Fibroblast of skin of abdomen (primary cell): ENCODE measurements at places on chromosomes 3 and 15.

GRCh38 chr15:35907511-35907910, 361.5 kb upstream of the DPH6 start:
- no peak for DNase-seq

DNA sequence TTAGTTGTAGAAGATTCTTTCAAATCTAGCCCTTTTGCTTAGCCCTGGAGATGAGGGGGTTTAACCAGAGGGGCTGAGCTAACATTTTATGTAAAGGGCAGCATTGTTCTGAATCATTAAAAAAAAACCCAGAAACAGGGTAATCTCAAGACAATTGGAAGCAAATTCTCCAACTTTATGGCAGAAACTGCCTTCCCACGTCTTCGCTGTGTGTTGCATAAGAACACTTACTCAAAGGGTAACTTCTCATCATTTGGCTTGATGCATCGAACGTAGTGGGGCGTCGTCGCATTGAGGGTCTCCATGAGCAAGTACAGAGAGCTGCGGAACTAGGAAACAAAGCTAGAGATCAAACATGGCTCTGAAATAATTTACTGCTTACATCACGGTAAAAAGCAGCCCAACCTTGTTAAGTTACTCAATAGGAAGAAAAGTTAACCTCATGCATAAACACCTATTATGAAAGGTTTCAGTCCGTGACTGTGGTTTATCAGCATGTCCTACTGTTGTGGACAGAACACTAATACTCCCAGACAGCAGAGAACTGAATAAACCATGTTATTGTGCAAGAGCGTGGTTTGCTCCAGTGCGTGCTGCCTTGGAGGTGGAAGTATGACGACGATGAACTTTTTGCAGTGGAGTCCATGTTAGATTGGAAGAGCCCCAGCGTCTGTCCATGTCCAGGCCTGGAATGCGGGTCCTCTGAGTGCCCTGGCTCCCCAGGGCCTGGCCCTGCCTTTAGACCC, 48.7 kb downstream of the MYO5C start:
- DNase-seq, result peak; percentile 53

DNA sequence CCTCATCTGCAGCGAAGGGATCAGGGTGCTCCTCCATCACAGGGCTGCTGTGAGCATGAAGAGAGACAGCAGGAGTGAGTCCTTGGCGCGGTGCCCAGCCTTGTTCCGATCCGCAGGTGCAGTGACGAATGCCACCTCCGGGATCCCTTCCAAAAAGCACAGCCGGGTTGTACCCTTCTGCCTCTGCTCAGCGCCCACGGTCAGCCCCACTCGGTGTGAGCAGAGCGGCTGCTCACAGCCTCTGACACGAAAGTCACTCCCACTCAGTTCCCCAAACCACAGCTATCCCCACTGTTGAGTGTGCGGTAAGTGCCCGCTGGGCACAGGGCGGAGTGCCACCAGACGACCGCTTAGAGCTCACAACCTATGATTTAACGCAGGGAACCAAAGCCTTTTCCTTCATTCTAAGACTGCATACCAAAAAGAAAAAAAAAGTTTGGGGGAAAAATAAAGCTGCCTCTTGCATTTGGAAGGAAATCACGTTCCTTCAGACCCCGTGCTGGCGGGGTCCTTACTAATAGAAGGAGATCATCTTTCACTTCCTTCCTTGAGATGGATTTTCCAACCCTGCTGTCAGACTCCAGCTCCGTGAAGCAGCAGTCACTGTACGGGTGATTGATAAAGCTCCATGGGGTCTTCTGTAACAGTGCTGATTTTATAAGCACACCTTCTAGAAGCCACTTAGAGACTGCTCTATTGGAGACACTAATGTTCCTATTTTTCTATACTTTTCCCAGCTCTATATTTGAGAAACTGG, 34.7 kb upstream of the TUBGCP5 start:
- DNase-seq, result no peak

DNA sequence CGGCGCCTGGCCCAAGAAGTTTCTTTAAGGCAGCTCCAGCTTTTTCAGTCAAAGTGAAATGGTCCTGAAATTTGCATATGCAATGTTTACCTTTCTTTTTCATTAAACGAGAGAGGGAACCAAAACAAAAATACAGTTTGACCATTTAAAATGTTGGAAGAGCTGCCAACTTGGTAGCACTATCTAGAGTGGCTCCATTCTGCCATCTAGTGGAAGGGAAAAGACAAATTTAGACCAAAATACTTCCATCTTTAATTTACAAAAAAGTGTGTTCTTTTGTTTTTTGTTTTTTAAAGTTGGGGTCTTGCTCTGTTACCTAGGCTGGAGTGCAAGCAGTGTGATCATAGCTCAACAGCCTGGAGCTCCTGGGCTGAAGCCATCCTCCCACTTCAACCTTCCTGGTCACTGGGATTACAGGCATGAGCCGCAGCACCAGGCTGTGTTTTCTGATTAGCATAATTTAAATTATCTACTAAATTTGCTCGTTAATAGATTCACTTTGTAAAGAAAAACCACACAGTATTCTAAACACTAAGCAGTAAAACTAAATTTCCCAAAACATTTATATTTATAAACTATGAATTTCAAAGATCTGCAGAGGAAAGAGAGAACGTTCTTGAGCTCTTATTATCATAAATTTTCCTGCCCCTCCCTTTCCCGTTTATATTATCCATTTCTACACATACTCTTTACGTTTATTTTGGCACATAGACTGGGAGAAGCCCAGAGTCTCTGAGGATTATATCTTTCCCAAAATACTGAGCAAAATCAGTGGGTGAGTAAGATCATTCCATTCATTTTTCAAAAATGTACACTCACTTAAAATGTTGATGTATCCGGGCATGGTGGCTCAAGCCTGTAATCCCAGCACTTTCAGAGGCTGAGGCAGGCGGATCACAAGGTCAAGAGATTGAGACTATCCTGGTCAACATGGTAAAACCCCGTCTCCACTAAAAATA, 15.4 kb upstream of the RFC4 start:
- peak; percentile 77 for DNase-seq

DNA sequence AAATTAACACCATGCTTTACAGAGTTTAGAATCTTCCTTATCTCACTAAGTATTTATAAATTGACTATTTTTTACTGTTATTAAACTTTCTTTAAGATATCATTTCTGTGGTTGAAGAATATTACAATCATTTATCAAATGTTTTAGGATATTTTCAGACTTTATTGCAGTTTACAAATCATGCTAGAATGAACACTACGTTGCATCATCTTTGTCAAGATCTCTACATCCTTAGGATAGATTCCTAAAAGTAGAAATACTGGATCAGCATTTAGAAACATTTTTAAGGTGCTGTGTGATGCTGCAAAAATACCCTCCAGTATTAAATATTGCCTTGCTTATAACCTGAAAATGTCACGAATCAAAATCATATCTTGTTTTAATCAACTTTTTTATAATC, 2.5 kb upstream of the PLD1 start:
- DNase-seq, result no peak

- DNase-seq, result peak; percentile 30
Measured at GRCh38 chr3:100850701-100851100, 141.4 kb downstream of the TFG start.

GRCh38 chr15:29062179-29062591, 176.4 kb downstream of the APBA2 start:
- DNase-seq, result no peak

GRCh38 chr3:136577791-136578190, 174.4 kb downstream of the STAG1 start:
- DNase-seq, result no peak
